Camera-type eye (tissue), 1 donor: ENCODE measurements at places on chromosomes 2 and 18. TPM values are rescaled to one million over a fixed set of nuclear protein-coding genes. Genes with fewer than 3 reads are reported as not detected.

The C2orf15 gene
- total RNA-seq, result 3.6 TPM

The LHCGR gene
- total RNA-seq, result 8.3 TPM

The MORN2 gene
- total RNA-seq, result 17.5 TPM

The TSGA10 gene
- total RNA-seq, result 20.8 TPM
